ENCODE measurements at places on chromosomes 3 and 15.

DNA sequence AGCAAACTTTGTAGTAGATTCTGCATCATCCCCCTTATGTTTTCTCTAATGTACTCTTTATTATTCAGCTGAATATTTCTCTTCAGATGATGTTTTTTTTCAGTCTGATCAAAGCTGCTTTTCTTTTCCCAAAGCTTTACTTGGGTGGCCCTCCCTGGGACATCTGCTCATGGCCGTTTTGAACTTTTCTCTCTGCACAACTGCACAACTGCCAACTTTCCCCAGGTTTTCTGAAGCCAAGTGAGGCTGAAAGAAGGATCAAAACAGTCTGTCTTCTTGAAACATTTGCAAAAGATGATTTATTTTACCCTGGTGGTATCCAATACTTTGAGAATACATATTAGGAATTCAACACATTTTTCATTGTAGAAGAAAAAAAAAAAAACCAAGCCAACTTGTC, 43.0 kb downstream of the GASK1A start:
- DNase-seq: no peak

DNA sequence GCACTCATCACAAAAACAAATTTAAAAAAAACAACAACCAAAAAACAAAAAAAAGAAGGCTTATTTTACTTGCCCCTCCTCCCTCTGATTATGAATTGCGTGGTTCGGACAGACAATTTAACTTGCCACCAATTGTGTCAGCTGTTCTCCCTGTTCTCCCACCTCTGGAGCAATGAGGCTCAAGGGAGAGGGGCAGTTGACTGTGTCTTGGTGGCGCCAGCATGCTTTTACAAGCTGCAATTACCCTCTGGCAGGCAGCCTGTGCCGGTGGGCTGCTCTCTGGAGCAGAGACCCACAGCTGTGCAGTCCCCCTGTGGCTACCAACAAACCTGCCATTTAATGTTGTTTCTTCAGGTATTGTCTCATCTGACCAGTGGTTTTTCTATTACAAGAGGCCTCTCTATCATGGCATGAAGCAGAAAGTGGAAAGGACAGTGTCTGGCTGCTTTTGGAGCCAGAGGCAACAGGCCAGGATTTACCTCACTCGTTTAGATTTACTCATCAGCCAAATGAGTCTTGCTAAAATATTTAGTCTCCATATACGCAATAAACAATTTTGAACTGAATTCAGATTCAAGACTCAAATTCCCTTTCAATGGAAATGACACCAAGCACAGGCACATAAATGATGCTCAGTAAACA, 192.0 kb upstream of the TPRG1 start:
- DNase-seq: no peak

DNA sequence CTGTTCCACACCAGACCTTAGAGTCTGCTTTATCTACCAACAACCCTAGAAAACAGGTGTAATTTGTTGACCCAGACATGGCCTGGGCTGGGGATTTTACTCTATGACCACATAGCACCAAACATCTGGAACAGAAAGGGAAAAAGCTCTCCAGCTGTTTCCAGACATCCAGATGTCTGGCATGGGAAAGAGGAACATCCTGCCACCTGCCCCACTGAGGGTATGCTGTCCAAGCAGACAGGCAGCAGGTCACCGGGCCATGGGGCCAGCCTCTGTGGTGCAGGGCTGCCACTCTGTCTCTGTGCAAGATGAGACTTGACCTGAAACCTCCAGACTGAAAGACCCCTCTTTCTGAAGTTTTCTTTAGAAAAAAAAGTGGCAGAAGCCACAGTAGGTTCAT, 359.3 kb upstream of the ICE2 start:
- no peak for DNase-seq

- no peak for DNase-seq
Measured at GRCh38 chr3:148187296-148187695, 510.4 kb upstream of the AGTR1 start.

GRCh38 chr3:128433837-128434165, 32.9 kb downstream of the DNAJB8 start:
- DNase-seq: no peak
